Cardiac septum (tissue), 1 donor: ENCODE measurements at places on chromosomes 4 and X. TPM values are rescaled to one million over a fixed set of nuclear protein-coding genes. Genes with fewer than 3 reads are reported as not detected.

DNA sequence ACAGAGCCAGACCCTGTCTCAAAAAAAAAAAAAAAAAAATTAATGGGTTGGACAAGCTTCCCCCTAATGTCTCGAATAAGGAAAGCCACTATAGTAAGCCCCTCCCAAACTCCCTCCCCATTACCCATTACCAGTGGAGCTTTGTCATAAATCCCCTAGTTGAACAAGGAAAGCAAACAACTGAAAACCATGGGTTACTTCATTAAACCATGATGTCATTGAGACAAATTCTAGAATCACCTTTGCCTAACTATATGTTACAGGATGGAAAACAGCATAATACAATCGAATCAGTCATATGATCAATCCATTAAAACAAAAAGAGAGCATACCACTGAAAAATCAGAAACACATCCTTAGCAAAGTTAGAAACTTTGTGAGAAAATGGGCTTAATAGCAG lies 8.2 kb downstream of the ARAP2 start:
- DNase-seq, result no peak

GRCh38 chr4:3372264-3372932 lies 69.4 kb upstream of the HGFAC start:
- no peak for DNase-seq

GRCh38 chr4:164977243-164978164 lies at the start of gene TRIM61:
TRIM61 (minus strand) TSS chr4:164977657; CDS start chr4:164970002, 7,655 bp downstream.
- no peak for DNase-seq

DNA sequence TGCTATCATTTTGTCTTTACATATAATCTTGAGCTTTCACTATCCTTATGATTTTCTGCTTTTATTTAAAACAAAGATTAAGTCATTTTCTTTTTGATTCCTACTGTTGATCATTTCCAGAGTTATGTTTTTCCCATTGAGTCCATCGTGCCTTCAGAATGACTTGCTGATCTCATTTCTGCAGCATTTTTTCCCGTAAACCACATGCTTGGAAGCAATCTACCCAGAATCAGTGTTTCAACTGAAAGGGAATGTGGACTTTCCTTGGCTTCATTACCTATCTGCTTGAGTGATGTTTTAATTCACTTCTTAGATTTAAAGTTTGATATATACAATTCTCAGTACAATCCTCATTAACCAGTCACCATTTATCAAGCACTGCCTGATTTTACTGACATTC lies 192.4 kb upstream of the FSTL5 start:
- DNase-seq, result no peak

DNA sequence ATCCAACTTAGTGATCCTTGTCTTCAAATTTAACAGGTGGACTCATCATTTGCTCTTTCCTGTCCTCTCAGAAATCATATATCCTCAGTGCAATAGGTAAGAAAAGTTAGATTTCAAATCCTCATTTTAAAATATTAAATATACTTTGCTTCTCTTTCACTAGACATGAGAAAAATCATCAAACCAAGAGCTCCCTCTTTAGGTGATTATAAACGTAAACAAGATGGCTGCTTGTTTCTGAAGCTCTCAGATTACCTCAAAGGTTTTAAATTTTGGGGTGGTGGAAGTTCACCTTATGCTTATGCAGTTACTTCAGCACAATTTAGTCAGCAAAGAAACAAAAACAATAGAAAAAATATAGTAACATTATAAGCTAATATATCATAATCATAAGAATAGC lies 27.3 kb downstream of the CSN3 start:
- DNase-seq, result no peak

GRCh38 chr4:184410748-184411147 lies 63.6 kb downstream of the IRF2 start:
- DNase-seq, result no peak

DNA sequence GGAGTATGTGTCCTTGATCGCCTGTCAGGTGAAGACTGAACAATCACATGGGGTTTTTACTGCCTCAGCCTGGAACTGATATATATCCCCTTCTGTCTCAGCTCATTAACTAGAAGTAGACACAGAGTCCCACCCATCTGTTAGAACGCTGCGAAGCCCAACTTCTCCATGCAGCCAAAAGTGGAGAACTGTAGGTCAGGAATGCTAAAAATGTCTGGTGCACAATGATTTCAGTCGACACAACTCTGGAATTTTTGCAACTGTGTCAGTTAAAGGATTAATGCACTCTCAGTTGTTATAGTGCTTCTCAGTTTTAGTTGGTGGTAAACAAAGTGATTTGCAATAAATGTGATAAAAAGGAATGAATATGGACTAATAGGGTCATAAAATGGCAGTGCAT lies 287.2 kb downstream of the INPP4B start:
- DNase-seq, result no peak

GRCh38 chrX:41796046-41796445 lies 72.1 kb downstream of the GPR82 start:
- DNase-seq, result no peak

GRCh38 chr4:75547647-75548387 lies 8.0 kb upstream of the ODAPH start:
- no peak for DNase-seq

DNA sequence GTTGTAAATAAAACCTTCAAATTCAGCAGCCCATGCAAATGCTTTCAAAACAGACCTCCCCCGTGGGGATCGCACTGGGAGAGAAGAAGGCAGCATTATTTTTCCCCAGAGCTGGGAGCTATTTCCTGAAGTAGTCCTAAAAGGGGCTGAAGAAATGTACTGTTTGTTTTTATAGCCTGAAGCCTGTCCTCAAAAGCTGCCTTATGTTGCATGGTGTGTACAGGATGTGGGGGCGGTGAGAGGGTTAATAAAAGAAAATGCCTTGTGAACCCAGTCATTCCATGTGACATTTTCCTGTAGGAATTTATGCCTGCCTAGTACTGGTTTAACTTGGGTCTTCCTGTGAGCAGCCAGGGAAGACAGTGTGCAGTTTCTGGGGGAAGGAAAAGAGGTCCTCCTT lies 144.1 kb downstream of the SOWAHB start:
- DNase-seq, result no peak

GRCh38 chr4:104531390-104531789 lies 36.7 kb upstream of the CXXC4 start:
- DNase-seq, result no peak

GRCh38 chr4:3715061-3715854 lies 50.9 kb upstream of the ADRA2C start:
- DNase-seq, result no peak

GRCh38 chr4:141580523-141580922 lies 55.9 kb upstream of the IL15 start:
- no peak for DNase-seq

GRCh38 chrX:133819546-133819945 lies 165.8 kb downstream of the GPC3 start:
- DNase-seq, result no peak

The HTT gene
- 35.1 TPM for total RNA-seq

The TSC22D3 gene
- total RNA-seq, result 33.0 TPM

The RS1 gene
- total RNA-seq, result not detected

The NUDT10 gene
- total RNA-seq, result 0.35 TPM
